ENCODE measurements at places on chromosomes 3 and 15.

- DNase-seq: peak; percentile 42
Observed at GRCh38 chr15:96264351-96264798, 66.1 kb upstream of the NR2F2 start.

GRCh38 chr3:52068730-52069129, 12.4 kb upstream of the DUSP7 start:
- DNase-seq: no peak

GRCh38 chr15:57481038-57481705, 104.9 kb downstream of the CGNL1 start:
- no peak for DNase-seq

GRCh38 chr3:168596175-168596823, 500.6 kb upstream of the GOLIM4 start:
- no peak for DNase-seq

- no peak for DNase-seq
Observed at GRCh38 chr3:57109437-57110199, 49.2 kb downstream of the SPATA12 start.

GRCh38 chr3:54427941-54428871, 305.9 kb downstream of the CACNA2D3 start:
- peak; percentile 69 for DNase-seq

DNA sequence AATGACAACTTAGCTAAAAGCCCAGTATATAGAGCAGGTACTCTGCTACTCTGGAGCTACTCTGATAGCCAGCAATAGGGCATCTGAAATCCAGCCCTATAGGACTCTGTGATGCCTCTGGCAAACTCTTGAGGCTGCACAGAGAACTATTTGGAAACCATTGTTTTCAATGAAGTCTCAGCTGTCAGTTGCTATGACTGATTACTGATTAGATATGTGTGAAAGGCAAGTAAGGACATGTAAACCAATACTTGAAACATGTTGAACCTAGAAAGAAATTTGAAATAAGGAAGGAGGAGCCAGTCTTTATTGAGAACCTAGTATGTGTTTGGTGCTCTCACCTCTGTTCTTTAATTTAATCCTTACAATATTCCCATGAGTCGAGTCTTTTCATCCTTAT, 40.2 kb upstream of the CRTC3 start:
- DNase-seq: no peak

GRCh38 chr15:50698101-50698500, 11.5 kb upstream of the TRPM7 start:
- no peak for DNase-seq

DNA sequence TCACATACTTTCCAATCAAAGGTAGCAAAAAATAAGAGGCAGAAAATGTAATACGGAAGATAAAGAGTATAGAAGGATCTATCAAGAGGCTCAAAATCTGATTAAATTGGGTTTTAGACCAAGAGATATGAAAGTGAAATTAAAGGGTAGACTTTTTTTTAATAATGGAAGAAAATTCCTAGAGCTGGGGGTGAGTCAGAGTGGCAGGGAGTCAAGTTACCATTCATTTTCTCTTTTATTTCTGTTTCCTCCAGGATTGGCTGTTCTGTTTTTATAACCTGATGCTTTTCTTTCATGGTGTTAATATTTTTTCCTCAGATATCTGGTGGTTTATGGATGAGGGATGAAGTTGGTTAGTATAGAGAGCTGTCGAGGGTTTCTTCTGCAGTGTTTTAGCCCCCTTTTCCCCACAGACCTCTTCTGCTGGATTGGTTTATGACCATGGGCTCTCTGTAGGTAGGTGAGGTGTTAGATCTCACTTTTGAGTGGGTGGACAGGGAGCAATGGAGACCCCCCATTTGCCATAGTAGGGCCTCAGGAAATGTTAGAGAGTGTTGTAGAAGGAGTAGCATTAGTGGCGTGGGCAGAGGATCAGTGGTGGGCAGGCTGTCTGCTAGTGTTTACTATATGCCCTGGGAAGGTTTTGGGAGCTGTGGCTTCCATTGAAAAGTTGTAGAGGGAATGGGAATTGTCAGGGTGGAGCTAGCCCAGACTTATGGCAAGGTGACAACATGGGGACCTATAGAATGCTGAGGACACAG, 201.6 kb upstream of the GOLGA6L4 start:
- DNase-seq: no peak

- DNase-seq: no peak
Observed at GRCh38 chr3:9750556-9751411, 1.0 kb downstream of the OGG1 start.

DNA sequence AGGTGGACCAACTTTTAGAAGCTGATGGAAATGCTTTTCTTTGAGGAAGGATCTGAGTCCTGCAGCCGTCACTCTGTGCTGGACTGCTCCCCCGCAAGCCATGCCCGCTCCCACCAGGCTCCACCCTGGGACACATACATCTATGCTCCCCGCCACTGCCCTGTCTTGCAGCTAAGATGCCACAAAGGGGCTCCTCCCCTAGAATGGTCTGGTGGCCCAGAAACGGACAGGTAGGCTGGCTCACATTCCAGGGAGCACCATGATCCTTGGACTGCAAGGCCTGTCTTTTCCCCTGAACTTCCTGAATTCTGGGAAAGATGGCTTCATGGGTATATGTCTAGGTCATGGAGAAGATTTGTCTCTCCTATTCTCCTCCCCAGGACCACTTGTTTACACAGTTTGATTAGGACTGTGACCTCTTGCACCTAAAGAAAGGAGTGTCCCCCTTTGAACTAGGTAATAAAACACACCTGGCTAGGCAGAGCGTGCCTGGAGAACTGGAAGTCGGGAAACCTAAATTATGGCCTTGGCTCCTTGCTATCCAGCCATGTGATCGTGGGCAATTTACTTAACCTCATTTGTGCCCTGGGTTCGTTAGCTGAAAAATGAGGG, 220.9 kb upstream of the BHLHE40 start:
- DNase-seq: no peak

DNA sequence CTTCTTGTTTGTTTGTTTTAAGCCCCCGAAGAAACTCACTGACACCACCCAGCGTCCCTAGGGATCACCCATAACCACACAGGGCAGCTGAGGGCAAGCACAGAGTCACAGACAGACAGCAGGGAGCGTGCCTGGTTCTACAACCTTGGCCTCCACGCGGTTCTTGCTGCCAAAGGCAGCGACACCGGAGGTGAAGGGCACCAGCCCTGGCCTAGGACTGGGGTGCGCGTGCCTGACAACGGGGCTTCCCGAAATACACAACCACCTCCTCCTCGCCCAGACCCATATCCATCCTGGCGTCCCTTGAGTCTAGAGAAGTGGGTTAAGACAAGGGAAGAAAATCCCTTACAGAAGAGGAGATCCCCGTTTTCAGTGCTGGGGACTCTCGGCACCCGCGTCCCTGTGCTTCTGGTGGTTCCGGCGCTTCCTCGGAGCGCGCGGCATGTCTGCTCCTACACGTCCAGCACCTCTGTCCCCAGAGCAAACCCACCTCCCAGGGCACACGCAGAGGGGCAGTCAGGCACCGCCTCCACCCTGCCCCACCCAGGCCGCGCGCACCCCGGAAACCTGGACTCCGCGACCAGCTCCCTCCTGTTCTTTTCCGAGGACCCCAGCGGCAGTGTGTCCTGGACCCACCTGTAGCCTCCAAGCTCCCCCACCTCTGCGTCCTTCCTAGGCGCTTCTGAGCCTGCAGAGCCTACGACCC, 911 bp downstream of the RFTN1 start:
- no peak for DNase-seq

- peak; percentile 88 for DNase-seq
Observed at GRCh38 chr3:44712455-44713075, at the start of gene ZNF502. Gene ZNF502 (plus strand): TSS chr3:44712660. CDS start chr3:44720262, 7,602 bp downstream.

DNA sequence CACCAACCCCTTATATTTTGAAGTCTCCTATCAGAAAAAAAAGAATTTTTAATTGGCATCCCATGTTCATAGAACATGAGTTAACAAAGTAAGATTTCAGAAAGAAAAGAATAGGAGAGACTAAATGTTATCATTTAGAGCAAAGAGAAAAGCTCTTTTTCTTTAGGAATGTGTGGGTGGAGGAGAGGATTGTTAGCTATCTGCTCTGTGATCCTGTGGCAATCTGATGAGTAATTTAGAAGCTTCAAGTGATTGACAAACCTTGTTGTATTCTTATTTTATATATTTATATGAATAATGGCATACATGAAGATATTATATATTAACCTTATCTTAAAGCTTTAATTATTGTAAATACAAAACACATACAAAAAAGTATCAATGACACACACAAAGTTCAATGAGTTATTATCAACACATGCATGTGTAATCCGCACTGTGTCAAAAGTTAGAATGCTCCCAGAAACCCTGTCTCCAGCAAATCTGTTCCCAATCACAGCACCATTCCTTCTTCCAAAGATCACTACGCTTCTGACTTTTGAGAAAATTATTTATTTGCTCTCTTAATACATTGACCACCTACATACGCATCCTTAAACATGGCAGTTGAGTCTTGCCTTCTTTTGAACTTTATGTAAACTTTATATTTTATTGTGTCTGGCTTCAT, 907.4 kb downstream of the MCTP2 start:
- no peak for DNase-seq

- no peak for DNase-seq
Observed at GRCh38 chr15:72782274-72783003, 1.1 kb downstream of the ADPGK start.

DNA sequence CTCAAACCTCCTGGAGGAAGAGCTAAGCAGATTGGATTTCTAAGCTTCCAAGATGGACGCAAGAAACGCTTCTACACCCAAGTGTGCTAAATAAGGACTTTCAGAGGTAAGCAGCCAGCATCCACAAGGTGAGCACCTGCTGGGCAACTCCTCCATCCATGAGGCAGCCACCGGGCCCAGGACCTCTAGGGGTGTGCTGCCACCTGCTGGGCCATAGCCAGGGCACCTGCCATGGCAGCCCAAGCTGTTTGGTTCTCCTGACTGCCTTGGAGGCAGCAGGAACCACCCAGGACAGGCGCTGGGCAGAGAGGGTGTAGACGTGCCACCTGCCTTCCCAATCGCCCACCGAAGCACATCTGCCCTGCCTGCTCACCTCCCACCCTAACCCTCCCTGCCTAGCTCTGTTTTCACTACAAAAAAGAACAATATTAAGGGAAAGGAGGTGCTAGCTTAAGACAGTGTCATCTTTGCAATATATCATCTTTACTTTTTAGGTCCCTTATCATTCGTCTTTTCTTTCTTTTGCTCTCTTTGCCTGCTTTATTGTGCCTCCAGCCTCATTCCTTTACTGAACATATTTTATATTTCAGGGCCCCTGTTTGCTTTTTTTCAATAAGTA, 12.9 kb downstream of the C15orf62 start:
- no peak for DNase-seq

DNA sequence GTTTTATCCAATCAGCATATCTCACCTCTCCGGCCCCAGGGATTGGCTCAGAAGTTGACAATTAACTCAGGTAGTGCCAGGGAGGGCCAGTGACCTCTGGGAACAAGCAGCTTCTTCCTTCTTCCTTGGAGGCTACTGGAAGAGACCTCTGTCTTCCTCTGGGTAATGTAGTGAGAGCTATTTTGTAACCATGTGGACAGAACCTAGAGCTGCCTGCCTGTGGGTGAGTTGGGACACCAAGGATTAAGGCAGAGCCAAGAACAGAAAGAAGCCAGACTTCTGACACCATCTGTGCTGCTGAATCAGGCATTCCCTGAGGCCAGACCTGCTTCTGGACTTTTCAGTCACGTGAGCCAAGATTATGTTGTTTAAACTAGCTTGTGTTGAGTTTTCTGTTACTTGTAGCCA, 5.9 kb upstream of the NDUFAF1 start:
- no peak for DNase-seq

GRCh38 chr3:130661140-130661891, 85.3 kb downstream of the PIK3R4 start:
- DNase-seq: no peak

Measured in right lung (tissue), 10 donors.